Omental fat pad (tissue), 4 donors: ENCODE measurements at places on chromosomes 13 and 19. TPM values are rescaled to one million over a fixed set of nuclear protein-coding genes. Genes with fewer than 3 reads are reported as not detected.

DNA sequence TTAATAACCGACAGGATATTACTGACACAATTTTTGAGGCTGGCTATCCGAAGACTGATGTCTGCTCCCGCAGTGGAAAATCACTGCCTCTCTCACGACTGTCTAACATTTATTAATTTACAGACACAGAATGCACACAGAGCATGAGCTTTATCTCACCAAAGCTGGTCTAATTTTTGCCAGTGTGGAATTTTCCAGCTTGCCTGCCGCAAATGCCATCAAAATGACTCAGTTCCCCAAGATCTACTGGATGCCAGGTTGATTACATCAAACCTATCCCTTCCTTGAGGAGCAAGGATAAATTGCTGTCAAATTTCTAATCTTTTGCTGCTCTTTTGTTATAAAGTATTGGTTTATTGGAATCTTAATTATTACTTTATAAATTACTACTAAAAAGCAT, 1775.1 kb upstream of the PCDH20 start:
- no peak for DNase-seq

- no peak for DNase-seq
Observed at GRCh38 chr13:79385694-79386093, 20.4 kb downstream of the RBM26 start.

- no peak for DNase-seq
Observed at GRCh38 chr13:49220036-49220855, at the start of gene MLNR. TSS of gene MLNR (plus strand) at chr13:49220338. CDS start at chr13:49220338, 0 bp downstream.

DNA sequence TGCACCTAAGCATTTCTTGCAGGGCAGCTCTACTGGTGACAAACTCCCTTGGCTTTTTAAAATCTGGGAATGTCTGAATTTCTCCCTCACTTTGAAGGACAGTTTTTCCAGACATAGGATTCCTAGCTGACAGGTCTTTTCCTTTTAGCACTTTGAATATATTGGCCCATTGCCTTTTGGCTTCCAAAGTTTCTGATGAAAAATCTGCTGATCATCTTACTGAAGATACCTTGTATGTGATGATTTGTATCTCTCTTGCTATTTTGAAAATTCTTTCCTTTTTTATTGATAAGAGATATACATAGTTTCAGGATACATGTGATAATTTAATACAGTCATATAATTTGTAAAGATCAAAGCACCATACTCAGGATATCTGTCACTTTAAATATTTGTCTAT, 211.1 kb downstream of the ZIC5 start:
- no peak for DNase-seq

GRCh38 chr19:6710273-6711077, 10.0 kb downstream of the C3 start:
- DNase-seq = no peak

GRCh38 chr13:110330491-110331011, 23.5 kb downstream of the COL4A2 start:
- no peak for DNase-seq

GRCh38 chr13:112670864-112671263, 19.0 kb upstream of the ATP11A start:
- DNase-seq = no peak

GRCh38 chr13:41652735-41653361, 195.5 kb downstream of the RGCC start:
- no peak for DNase-seq

- DNase-seq = no peak
Observed at GRCh38 chr13:109698779-109699178, 87.6 kb downstream of the IRS2 start.

DNA sequence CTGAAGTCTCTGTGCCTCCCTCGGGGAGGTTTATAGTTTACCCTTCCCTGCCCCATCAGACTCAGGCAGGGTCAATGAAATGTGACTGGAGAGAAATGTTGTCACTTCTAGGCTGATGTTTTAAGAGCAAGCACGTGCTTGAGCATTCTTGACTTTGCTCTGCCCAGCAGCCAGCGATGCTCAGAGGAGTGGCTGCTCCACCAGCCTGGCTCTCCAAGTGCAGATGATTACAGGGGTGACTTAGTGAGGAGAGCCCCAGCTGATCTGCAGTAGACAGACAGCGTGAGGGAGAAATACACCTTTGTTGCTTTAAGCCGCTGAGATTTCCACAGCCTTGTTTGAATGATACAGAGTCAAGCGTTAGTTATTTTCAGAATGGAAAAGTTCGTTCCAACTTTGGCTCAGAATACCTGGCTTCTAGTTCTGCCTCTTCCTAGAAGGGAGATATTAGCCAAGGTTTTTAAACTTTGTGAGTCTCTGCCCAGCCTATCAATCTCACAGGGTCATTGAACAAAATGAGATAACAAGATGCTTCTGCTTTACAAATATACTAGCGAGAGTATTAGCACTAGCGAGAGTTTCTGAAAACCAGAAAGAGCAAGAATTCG, 143.6 kb downstream of the OXGR1 start:
- DNase-seq = no peak

- no peak for DNase-seq
Observed at GRCh38 chr19:45283443-45284033, 32.5 kb downstream of the MARK4 start.

DNA sequence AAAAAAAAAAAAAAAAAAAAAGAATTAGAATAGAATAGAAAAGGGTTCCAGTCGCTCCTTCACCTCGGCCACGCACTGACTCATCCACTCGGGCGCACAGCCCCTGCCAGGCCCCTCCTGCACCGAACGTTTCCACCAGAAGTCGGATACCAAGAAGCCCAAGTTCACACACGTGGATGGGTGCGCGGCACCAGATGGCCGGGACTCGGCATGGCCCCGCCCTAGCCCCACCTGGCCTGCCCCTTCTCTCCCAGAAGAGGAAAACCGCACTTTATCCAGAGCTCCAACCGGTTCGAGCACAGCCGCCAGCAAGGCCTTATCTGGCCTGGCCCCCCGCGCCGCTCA, 5.9 kb downstream of the PRR36 start:
- no peak for DNase-seq

DNA sequence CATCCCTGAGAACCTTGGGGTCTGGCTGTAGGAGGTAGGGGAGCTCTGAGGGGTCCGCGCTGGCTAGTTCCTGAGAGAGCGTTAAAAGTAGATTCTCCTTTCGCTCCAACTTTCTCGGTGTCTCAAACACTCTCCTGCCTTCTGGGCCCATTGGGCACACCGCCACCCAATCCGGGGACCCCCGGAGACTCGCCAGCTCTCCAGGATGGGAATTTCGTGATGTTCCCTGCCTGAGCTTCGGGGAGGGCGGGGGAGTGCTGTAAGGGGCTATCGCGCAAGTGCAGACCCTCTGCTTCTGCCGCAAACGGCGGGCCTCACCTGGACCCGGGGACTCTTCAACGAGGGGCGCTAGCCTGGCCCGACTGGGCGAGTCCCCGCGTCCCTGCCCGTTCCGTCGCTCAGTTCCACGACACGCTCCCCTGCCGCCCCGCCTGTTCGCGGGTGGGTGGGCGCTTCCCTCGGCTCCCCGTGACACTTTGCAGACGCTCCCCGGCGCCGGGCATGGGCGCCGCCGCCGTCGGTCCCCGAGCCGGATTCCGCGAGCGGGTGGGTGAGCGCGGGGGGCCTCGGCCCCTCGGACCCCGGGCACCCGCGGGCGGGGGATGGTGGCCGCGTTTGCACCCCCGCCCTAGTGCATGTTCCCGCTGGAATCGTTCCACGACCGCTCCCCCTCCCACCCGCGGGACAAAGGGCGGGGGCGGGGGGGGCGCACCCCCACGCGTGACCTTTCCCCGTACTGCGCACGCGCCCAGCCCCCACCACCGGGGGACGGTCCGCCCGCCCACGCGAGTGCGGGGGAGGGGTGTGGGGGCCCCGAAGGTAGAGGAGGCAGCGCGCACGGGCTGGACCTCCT, at the start of gene CCDC106:
TSS of gene CCDC106 (plus strand) at position 481 of the 853 bp plus-strand sequence. CDS start 835 bp downstream, outside the sequence.
- no peak for DNase-seq

GRCh38 chr13:65339241-65339640, 1890.9 kb downstream of the PCDH9 start:
- no peak for DNase-seq

DNA sequence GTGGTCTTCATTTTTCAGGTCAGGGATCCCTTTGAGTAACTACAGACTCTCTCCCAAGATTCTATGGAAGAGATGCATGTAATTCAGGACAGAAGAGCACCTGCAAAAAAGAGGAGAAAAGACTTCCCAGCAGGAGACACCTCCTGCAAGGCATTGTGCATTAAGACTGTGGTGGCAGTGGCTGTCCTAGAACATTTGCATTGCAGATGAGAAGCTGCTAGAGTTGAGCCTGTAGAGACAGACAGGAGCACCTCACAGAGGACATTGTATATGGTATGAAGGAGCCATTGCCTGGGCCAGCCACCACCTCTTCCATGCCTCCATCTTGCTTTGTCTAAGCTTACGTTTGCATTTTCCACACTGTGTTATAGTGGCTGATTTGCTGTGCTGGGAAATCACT, 11.2 kb upstream of the MYO16 start:
- no peak for DNase-seq

DNA sequence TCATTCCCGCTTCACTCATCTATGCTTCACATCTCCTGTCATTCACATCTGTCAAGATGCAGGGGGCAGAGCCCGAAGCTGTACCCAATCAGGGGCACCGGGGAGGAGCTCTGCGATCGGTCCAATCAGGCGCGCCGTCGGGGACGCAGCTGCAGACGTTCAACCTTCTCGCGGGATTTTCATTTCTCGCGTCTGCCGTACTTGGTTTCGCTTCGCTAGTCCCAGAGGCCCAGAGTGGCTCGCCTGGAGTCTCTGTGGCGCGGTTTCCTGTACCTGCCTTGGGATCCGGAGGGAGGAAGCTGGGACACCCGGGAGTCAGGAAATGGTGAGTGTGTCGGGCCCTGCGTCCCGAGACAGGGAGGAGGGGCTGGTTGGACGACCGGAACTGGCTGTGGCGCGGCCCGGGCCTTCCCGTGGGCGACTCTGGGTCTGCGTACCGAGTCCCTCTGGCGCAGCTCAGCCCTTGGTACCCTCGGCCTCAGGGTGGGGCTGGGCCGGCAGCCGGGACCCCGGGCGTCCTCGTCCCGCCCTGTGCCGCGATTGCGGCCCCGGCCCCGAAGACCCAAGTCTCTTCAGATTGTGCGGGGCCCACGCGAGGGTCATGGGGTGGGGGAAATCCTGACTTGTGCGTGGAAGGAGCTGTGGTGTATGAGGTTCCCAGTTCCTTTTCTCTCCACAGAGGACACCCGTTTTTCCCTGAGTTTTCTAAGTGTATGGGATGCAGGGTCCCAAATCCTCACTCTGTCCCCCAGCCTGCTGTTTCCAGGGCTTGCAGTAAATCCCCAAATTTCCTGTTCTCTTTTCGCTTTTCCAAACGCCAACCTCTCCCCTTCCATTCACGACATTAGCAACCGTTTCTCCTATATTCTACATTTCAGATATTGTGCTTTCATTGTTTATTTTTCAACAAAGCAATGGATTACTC, at the start of gene ZNF136:
TSS of gene ZNF136 (plus strand) at position 215 of the 925 bp plus-strand sequence. CDS start at position 323, 108 bp downstream.
- peak; percentile 83 for DNase-seq

The HSH2D gene
- 1.4 TPM for total RNA-seq

The PSG6 gene
- total RNA-seq = not detected

The DLL3 gene
- total RNA-seq = not detected

The KANK3 gene
- 7.1 TPM for total RNA-seq

The ZNF701 gene
- total RNA-seq = 24.6 TPM

The ZNF382 gene
- total RNA-seq = 5.0 TPM

The SHFL gene
- total RNA-seq = 36.7 TPM

The MUC16 gene
- total RNA-seq = 129 TPM

The ATXN8OS gene
- not detected for total RNA-seq

The ZNF491 gene
- total RNA-seq = 3.9 TPM
